ENCODE measurements at places on chromosomes 6 and 20. TPM values are rescaled to one million over a fixed set of nuclear protein-coding genes. Genes with fewer than 3 reads are reported as not detected.

Gene TMEM217
- not detected for total RNA-seq

- DNase-seq: peak; percentile 70
These were observed 6.4 kb upstream of the SLC12A5 start for GRCh38 chr20:46022411-46023147.

DNA sequence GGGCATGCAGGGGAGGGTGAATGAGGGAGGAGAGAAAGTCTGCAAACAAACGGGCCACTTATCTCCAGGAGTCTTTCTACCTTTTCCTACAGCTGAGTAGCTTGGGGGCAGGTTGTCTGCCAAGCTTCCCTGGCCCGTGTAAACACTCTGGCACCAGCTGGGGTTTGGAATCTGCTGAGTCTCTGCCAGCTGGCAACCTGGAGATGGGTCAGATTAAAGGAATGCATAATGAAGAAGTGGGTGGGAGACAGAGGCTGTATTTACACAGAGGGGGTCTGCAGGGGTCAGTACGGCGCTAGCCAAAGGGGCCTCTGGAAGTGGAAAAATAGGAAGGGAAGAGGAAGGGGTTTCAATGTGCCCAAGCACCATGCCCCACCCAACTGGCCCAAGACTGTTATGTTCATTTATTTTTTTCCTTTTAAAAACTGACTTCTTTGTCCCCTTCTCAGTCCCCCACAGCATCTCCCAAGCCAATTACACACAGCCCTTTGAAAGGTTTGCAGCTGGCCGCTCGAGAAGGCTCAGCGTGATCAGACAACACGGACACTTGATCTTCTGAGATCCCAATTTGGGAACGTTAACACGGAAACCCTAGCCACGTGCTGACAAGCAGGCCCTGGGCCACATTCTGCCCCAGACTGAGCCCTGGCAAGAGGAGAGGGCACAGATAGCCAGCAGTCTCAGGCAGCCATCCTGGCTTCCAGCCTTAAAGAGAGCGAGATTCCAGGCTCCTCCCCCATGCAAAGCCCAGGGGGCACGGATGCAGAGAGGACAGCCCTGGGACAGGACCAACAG is 25.2 kb downstream of the TRAM2 start:
- DNase-seq: no peak

- DNase-seq: no peak
These were observed 130.9 kb downstream of the DTNBP1 start for GRCh38 chr6:15531973-15532372.

Gene CYB5R4
- 28.9 TPM for total RNA-seq

DNA sequence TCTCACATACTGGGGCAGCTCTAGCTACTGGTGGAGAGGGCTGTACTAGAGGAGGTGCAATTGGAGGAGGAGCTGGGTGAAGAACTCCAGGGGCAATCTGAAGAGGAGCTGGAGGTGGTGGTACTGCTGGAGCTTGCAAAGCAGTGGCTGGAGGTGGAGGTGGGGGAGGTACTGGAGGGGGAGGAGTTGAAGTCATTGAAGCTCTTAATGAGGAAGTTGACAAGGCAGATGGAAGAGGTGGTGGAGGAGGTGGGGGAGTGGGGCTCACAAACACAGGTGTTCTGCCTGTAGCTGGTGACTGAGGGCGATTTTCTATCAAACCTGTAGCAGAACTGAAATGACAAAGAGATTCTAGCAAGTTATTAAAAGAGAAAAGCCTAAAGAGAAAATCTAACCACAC is 77.6 kb downstream of the WASF1 start:
- no peak for DNase-seq

Gene CALHM5
- total RNA-seq: not detected

DNA sequence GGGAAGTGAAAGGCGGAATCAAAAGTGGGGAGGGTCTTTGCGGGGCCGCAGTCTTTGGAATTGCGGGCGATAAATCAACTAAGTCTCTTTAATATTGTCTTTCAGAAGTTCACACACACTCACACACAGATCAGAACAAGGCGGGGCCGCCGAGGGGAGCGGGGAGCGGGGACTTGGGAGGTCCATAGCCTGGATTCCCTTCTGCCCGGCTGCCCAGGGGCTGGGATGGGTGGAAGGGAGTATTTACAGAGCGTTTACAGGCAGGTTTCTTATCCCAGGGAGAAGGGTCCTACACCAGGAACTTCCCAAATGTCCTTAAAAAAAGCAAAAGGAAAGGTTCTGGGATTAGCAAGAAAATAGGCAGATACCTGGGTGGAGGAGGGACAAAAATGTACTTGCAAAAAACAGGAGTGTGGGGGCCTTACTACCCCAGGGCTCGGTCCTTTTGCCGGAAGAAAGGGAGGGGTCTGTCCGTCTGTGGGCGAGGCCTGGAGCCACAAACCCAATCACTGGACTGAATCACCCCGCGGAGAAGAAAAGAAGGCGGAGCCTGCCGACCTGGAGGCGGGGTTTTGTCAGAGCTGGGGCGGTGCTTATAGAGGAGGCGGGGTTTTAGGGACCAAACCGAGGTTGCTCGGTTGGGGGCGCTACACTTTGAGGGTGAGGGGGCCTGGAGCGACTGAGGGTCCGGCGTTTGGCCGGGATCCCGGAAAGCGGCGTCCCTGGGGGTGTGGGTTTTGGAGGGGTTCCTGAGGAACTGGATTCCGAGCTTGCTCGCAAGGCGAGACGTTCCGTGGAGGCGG is 3.2 kb downstream of the PRRT1 start:
- peak; percentile 62 for DNase-seq

Gene OR2J3
- not detected for total RNA-seq

- DNase-seq: no peak
These were observed 160.1 kb upstream of the CITED2 start for GRCh38 chr6:139534472-139535115.

GRCh38 chr6:47377971-47378370 is 68.3 kb upstream of the TNFRSF21 start:
- no peak for DNase-seq

Gene BPIFB4
- not detected for total RNA-seq

GRCh38 chr20:41786158-41786557 is 168.0 kb upstream of the CHD6 start:
- no peak for DNase-seq

Gene ZNF337
- 39.8 TPM for total RNA-seq

- DNase-seq: no peak
These were observed 96.2 kb upstream of the VGLL2 start for GRCh38 chr6:117169064-117169665.

- no peak for DNase-seq
These were observed 664.9 kb upstream of the CITED2 start for GRCh38 chr6:140039364-140039763.

DNA sequence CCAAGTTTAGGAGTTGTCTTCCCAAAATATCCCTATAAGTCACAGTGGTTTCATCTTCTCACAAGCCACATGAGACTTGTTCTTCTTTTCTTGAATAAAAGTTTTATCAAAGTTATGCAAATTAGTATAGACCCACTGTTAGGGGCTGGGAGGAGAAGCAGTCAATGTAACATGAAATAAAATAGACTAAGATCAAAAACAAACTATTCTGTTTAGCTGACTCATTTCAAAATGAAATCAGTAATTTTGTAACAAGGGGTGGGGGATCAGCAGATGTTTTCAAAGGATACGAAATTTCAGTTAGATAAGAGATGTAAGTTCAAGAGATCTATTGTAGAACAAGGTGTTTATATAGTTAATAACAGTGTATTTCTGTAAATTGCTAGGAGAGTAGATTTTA is 339.6 kb upstream of the PRDM1 start:
- DNase-seq: no peak

Gene LST1
- total RNA-seq: 16.2 TPM

Data from naive thymus-derived CD4-positive, alpha-beta T cell (primary cell).